NCI-H1694 treated with DMSO at 0.1 percent for 48 hours (cell line): ENCODE measurements at places on chromosomes 11 and 22.

DNA sequence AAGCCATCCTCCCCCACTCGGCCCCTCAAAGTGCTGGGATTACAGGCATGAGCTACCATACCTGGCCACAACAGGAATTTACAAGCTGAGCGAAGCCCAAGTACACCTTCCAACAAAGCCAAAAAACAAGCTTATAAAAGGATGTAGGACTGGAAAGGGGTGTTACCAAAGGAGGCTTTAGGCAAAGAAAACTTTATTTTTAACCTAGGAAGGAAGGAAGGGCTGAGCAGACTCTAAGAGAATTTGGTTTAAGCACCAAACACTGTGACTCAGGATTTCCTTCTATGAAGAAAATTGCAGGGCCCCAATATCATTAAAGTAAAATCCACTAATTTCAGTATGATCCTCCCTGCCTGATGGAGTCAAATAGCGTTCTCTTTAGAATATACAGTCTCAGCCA is 12.1 kb downstream of the DENND5A start:
- no peak for DNase-seq

- DNase-seq: no peak
Observed at GRCh38 chr11:91156041-91156440, 933.2 kb upstream of the CHORDC1 start.

GRCh38 chr22:19818324-19819207 is 36.1 kb downstream of the GNB1L start:
- no peak for DNase-seq

GRCh38 chr11:77102246-77103210 is at the start of gene OMP:
Gene OMP (plus strand): TSS chr11:77102840. CDS start chr11:77102840, 0 bp downstream.
- no peak for DNase-seq

GRCh38 chr11:60511393-60511792 is 3.8 kb upstream of the MS4A13 start:
- no peak for DNase-seq
